ENCODE measurements at places on chromosomes 2 and 18.

- no peak for DNase-seq
Observed at GRCh38 chr2:71804281-71804751, 343.3 kb downstream of the CYP26B1 start.

GRCh38 chr2:24919037-24919505 lies 966 bp downstream of the ADCY3 start:
- peak; percentile 45 for DNase-seq

DNA sequence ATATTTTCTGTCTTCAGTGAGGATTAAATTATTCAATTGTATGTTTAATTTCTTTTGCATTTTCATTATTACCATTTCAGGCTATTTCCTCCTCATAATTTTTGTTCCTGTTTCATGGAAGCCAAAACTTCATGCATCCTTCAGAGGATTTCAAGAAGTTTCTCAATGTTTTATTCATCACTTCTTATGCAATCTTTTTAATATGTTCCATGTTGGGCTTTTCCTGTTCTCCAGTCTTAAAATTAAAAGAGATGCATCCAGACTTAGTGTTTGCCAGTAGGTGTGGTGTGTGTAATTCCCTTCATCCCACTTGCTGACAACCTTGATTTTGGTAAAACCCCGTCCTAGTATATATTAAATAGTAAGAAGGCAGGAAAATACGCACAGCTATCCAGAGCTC lies 190.0 kb downstream of the EN1 start:
- no peak for DNase-seq

GRCh38 chr2:104163611-104164130 lies 690.2 kb upstream of the POU3F3 start:
- DNase-seq = no peak

Measured in stimulated activated CD8-positive, alpha-beta memory T cell treated with anti-CD3 and anti-CD28 coated beads, Interleukin-2, amount 100 ng/mL, for 48 hours (primary cell).